ACHN (cell line): ENCODE measurements at places on chromosomes 1 and 21.

DNA sequence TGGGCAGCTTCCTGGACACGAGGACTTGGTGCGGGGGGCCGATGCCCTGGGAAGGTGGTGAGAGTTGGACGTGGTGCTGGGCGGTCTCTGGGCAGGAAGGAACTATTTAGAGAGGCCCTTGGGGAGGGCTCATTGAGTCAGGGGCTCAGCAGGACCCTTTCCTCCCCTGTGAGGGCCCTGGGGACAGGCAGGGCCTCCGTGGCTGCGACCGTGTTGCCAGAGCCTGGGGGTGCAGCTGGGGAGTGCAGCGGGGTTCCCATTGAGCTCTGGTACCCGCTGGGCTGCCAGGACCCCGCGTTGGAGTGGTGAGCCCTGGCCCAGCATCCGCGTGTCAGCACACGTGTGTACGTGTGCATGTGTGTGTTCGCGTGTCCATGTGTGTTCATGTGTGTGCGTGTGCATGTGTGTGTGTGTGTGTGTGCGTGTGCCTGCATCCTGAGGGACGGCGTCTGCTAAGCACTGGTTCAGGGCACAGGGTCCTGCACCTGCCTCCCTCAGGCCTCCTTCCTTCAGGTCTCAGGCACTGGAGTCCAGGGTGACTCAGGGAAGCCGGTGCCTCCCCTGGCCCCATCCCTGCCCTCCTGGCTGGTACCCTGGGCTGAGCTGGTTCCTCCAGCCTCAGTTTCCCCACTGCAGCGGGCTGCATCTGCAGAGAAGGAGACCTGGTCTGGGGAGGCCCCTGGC lies 10.7 kb downstream of the RNF223 start:
- DNase-seq = no peak

GRCh38 chr1:47853059-47853458 lies 144.1 kb downstream of the TRABD2B start:
- no peak for DNase-seq

- DNase-seq = no peak
Observed at GRCh38 chr1:112697781-112698201, 9.1 kb downstream of the RHOC start.

DNA sequence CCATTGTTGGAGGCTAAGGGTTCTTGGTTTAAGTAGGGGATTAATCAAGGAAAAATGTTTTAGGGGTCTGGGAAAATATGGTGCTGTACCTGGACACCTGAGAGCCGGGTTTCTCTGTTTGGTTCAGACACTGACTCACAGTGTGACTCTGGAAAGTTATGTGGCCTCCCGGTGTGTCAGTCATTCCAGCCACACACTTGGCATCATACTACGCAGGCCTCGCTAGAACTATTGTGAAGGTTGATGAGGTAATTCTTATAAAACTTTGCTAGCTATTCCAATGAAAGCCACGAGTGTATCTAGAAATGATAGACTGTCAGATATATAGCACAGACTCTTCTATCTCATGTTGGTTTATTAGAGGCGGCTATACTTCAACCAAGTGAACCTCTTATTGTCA lies 4.8 kb upstream of the CAMSAP2 start:
- DNase-seq = no peak

GRCh38 chr1:36326499-36326898 lies 3.1 kb upstream of the EVA1B start:
- DNase-seq = no peak

- peak; percentile 81 for DNase-seq
Observed at GRCh38 chr1:150149271-150150132, at the start of gene PLEKHO1. Gene PLEKHO1, plus strand, starts transcription at chr1:150149916. Its CDS starts 342 bp downstream, at chr1:150150258.

- no peak for DNase-seq
Observed at GRCh38 chr1:182410620-182411273, 10.3 kb upstream of the TEDDM1 start.

DNA sequence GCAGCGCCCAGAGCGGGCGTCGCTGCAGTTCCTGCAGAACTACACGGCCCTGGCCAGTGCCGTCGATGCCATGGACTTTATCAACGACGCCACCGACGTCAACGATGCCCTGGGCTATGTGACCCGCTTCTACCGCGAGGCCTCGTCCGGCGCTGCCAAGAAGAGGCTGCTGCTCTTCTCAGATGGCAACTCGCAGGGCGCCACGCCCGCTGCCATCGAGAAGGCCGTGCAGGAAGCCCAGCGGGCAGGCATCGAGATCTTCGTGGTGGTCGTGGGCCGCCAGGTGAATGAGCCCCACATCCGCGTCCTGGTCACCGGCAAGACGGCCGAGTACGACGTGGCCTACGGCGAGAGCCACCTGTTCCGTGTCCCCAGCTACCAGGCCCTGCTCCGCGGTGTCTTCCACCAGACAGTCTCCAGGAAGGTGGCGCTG lies 22.0 kb downstream of the COL6A1 start:
- DNase-seq = no peak

- DNase-seq = peak; percentile 26
Observed at GRCh38 chr21:32772281-32773047, 909 bp upstream of the PAXBP1 start.

- no peak for DNase-seq
Observed at GRCh38 chr1:209480345-209480744, 103.2 kb upstream of the CAMK1G start.

DNA sequence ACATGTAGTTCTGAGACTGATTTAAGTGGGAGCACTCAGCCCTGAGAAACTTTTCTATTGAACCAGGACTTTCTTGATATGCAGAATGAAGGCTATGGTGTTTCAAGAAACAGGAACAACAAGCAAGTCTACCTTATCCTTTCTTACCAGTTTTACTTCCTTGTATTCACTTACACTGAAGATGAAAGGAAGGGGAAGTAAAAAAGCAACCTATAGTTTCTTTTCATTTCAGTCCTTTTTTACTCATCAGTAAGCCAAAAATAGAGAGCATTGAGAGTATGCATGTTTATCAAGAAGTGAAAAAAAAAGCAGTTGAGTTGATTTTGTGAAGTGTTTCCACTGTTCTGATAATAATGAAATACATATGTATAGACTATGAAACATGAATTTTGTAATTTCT lies 1010.3 kb downstream of the AMY1C start:
- DNase-seq = no peak

DNA sequence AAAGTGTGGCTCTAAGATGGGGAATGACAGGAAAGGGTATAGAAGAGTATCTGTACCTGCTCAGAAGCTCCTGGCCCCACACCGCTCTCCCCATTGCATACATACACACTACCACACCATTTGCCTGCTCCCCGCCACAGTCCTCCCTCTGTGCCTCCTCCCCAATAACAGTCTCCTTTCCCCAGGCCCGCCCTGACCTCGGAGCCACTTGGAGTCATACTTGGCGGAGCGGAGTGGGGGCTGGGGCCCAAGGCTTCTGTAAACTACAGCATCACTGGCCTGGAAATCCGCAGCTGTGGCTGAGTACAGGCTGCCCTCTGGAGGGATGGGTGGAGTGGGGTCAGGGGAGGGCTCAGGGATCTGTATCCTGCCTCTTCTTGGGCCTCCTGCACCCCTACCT lies 8.6 kb downstream of the SEMA6C start:
- DNase-seq = no peak

- no peak for DNase-seq
Observed at GRCh38 chr1:118337346-118337745, 152.3 kb upstream of the SPAG17 start.

- DNase-seq = no peak
Observed at GRCh38 chr1:43799656-43800635, 92.6 kb downstream of the ST3GAL3 start.

GRCh38 chr1:161494091-161494735 lies 11.0 kb upstream of the FCGR2A start:
- no peak for DNase-seq

- peak; percentile 57 for DNase-seq
Observed at GRCh38 chr1:209633335-209633997, 18.8 kb downstream of the LAMB3 start.

- DNase-seq = no peak
Observed at GRCh38 chr1:117416546-117417125, 49.4 kb downstream of the MAN1A2 start.

GRCh38 chr1:94599095-94599813 lies 57.7 kb upstream of the F3 start:
- no peak for DNase-seq

GRCh38 chr1:88731475-88732269 lies 47.6 kb downstream of the PKN2 start:
- peak; percentile 68 for DNase-seq

DNA sequence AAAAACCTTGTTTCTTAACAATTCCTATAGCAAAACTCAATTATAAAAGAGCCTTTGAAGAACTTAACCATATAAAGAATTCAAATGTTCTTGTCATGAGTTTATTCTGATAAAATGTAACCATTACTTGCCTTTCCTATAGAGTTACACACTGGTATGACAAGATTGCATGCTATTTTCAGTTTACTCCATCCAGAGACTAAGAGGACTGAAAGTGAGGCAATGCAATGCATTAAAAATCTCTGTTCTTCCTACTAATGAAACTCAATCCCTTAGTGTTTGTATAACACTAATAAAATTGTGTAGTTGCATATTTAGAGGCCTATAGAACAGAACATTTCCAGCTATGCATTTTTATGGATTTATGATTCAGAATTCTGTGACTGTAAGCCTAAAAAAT lies 88.1 kb downstream of the COP1 start:
- no peak for DNase-seq

DNA sequence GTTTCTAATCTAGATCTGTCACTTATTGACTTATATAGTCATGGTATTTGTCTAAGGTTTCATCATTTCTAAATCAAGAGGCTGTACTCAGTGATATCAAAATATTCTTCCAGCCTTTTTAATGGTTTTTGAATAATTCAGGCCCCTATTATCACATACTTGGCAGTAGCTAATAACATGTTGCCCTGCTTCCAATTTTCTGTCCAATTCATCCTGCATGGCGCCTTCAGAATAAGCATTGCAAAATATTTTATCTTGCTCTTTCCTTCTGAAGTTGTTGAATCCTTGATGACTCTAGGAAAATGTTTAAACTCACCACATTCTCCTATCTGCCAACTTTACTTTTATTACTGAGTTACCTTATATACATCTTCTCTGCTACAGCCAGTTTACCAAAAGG lies 517.2 kb upstream of the B3GALT2 start:
- DNase-seq = no peak

DNA sequence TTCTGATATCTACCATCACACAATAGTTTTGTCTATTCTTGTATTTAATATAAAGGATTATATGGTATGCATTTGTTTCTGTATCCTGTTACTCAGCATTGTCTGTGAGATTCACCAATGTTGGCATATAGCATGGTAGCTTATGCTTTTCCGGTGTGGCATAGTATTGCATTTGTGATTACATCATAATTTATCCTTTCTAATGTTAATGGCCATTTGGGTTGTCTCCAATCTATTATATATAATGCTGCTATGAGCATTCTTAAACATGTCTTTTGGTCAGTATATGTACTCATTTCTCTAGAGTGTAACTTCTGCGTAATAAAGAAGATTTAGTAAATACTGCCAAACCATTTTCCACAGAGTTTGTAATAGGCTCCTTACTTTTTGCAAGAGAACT lies 40.9 kb upstream of the GFI1 start:
- DNase-seq = no peak

GRCh38 chr21:42975886-42976608 lies 1.7 kb downstream of the PKNOX1 start:
- DNase-seq = no peak

DNA sequence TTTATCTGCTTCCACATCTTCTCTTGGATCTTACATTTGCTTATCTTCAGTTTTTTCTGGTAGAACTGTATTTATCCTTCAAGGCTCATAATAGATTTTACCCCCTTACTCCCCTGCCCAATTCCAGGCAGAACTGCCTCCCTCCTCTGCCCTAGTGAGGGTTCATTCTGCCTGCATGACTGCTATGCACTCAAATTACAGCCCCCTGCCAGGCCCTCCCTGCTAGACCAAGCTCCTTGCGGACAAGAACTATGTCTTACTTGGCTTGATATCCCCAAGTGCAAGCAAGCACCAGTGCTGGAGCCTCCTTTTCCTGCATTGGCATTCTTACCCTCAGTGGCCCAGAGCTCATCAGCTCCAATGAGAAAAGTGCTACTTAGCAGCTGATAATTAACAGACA lies 18.1 kb downstream of the MAPKAPK2 start:
- no peak for DNase-seq

GRCh38 chr1:180173952-180174351 lies 19.3 kb downstream of the QSOX1 start:
- no peak for DNase-seq

DNA sequence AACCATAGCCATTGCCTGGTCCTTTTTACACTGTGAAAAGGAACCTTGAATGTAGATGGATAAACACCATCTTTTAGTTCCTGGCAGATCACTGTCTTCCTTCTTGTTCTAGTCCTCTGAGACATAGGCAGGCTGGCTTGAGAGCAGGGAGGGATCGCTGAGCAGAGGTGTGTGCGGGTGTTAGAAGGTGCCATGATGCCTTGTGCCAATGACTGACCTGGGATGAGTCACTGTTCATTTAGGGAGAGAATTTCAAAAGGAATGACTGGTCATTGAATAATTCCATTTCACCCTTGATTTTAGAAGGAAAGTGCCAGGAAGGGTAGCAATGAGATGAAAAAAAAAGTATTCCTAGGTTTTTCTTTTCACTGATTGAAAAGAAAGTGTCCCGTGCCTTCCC lies 383.9 kb downstream of the KIF26B start:
- DNase-seq = no peak

- no peak for DNase-seq
Observed at GRCh38 chr1:236099355-236099974, 34.6 kb upstream of the NID1 start.

GRCh38 chr1:67662884-67663283 lies 22.1 kb upstream of the GADD45A start:
- DNase-seq = no peak

GRCh38 chr1:224213438-224214119 lies 30.5 kb downstream of the DEGS1 start:
- no peak for DNase-seq

GRCh38 chr1:207669528-207670009 lies 24.6 kb downstream of the CR1L start:
- no peak for DNase-seq

DNA sequence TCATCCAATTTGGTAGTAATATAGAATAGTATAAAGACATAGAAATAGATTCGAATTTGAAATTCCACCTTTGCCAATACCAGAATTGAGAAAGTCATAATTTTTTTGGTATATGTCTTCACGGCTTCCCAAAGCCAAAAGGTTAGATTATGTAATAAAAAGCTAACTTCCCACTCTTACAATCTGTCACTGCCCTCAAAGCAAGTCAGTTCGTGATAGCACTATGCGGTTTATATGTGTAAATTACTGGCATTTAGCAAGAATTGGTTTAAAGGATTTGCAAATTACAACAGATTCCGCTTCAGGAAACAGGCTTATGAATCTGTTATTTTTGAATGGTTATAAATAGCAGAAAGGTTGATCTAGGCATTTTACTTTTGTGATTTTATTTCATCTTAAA lies 679.4 kb upstream of the ADGRL2 start:
- DNase-seq = no peak

DNA sequence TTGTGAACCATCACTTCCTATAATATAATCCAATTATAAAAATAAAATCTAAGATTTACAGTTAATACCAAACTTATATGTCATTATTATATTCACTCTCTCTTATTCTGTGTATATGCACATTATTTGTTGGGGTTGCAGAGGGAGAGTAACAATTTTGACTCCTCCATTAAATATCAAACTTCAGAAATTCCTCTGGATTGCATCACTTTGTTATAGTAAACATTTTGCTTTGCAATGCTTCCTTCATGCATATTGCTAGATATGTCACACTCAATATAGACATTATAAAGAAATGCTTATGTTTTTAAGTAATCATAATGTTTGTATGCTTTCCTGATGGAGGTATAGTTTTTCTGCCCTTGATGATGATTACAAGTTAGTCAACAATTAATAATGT lies 999.0 kb upstream of the ADGRL2 start:
- no peak for DNase-seq

GRCh38 chr1:44485229-44485933 lies 80.3 kb downstream of the RNF220 start:
- DNase-seq = no peak
